ENCODE measurements at places on chromosomes 5 and 9.

DNA sequence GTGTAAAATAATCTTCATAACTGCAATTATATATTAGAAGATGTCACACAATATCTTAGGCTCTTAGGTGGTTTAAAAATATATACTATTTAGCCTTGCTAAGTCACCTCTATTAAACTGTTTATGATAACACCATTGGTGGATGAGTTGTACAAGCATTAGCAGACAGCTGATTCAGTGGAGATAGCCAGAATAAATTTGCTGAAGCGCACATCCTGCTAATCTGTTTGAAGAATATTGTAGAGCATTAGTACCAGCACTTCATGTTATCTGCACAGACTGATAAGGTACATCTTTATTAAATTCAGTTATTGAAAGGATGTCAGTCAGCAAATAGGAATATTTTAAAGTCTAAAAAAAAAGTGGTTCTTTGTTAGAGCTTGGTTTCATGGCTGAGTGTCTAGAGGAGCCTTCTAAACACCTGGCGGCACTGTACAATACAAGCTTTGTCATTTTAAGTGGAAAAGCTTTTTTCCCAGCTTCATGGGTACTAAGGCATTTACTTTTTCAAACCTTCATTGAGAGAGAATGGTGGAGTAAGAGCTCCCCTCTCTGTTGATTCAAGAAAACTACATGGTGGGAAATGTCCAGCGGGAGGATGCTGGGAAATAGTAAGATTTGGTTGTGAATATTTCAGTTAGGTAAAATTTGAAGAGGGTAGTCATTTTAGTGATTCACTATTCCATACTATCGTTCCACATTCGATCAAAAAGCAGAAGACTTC is 275.1 kb downstream of the SLF1 start:
- DNase-seq: no peak

- no peak for DNase-seq
Measured at GRCh38 chr5:102747386-102748166, 7.5 kb upstream of the PAM start.

DNA sequence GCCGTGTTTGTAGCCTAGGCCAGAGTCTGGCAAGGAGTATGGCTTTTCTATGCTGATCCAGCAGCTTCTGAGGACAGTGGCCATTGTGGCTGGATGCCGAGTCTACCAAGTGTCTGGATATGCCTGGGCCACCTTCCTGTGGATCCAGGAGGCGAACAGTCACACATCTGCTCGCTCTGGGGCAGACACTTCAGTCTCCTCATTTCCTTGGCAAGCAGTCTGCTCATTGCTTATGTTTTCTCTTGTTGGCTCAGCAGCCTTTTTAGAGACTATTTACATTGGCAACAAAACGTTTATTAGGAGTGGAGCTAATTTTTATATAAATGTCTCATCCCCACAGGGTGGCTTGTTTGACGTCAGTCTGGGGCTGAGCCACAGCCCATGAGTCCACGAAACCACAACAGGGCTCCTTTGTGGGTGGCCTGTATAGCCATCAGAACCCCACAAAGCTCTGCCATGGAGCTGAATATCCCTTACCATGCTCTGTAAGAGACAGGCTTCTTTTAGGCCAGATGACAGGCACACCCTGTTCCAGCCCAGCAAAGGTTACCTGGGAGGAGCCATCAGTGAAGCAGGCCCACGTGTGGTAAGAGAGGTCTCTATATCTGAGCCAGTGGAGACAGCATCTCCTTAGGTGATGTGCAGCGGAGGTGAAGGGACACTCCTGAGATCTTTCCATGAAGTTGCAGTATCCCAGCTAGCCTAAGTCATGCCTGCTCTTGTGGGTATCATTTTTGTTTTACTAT is 221.7 kb downstream of the DIRAS2 start:
- no peak for DNase-seq

GRCh38 chr5:94796586-94796985 is 178.1 kb downstream of the SLF1 start:
- no peak for DNase-seq

- no peak for DNase-seq
Measured at GRCh38 chr9:78491402-78491801, 194.5 kb downstream of the PSAT1 start.

DNA sequence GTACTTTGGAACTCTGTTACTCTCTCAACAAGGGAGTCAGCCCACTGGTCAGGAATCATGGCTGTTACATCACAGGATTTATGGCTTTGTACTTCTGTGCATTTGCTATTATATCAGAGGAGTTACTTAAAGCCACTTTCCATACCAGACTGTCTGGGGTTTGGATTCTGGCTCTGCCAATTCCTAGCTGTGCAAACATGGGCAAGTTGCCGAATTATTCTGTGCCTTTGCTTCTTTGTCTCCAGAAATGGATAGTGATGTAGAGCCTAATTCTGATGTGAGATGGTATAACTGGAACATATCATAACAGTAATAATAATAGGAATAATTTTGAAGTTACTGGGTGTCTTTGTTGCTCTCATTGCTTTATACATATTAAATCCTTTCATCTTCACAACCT is 1047.3 kb upstream of the SEMA6A start:
- no peak for DNase-seq

GRCh38 chr5:135052511-135053145 is 18.6 kb upstream of the PITX1 start:
- DNase-seq: no peak

DNA sequence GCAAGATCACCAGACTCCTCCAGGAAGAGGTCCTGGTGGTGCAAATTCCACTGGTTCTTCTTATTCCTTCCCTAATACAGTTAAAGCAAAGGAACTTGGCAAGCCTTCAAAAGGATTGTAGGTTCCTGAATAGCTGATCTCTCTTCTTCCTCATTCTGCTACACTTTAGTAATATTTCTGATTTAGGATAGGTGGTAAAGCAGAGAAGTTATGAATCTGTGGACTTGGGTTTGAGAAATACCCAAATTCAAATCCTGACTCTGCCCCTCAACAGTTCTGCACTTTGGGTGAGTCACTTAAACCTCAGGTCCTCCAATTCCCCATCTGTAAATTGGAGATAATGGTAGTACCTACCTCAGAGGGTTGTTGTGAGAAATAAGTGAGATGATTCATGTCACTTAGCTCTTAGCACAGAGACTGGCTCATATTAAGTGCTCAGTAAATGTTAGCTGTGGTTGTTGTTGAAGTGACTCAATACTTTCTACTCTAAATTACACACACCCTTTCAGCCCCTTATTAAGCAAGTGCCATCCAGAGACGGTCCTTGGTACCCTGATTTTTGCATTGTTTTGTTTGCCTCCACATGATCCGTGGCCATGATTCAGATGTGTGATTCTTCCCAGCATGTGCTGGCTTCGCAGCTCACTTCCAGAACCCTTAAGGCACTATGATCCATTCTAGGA is 5.2 kb downstream of the SH3RF2 start:
- no peak for DNase-seq

DNA sequence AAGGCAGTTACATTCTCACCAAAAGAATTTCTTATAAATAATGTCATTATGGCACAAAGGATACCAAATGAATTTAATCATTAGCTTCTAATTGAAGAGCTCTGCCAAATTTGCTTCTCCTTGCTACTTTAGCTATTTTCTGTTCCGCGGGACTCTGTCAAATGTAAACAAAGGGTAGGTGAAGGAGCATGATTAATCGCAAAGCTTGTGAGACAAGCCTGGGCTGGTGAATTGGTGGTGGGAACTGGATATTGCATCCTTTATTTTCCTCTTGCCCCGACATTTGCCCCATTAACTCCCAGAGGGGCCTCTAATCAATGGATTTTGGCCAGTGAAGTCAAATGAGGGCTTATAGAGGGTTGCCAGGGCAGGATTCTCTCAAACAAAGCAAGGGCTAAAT is 234.2 kb upstream of the RFX3 start:
- no peak for DNase-seq

GRCh38 chr5:42543774-42544173 is 120.5 kb downstream of the GHR start:
- DNase-seq: no peak

DNA sequence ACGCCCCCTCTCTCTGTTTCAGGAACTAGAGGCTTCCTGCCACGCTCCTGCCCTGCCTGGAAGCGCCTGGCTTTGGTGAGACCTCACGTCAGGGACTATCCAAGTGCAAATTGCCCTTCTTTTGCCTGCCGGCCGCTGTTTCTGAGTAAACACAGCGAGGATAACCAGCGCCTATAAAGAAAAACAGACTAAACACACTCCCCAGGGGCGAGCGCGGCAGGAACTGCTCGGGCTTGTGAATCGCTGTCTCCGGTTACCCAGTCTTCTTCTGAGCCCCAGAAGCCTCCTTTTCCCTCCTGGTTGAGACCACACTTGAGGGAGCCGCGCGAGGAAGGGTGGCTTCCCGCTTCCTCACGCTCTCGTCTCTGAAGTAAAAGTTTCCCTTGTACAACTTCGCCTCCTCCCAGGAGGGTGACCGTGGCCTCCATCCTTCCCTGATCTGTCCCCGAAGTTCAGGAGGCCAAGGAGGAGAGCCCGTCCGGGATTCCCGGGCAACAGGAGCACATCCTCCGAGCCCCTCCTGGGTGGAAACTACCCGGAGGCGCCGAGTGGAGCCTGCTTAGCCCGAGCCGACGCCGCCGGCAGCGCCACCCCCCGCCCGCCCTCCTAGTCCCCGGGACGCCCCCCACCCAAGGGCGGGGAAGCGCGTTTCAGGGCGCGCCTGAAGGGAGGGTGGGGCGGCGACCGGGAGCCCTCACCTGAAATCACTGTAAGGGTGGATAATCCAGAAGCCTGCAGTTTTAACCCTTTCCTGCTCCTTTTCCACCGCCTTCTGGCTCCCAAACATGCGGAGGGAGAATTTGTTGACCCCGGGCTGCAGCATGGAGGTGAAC is 993 bp downstream of the HCN1 start:
- DNase-seq: no peak

DNA sequence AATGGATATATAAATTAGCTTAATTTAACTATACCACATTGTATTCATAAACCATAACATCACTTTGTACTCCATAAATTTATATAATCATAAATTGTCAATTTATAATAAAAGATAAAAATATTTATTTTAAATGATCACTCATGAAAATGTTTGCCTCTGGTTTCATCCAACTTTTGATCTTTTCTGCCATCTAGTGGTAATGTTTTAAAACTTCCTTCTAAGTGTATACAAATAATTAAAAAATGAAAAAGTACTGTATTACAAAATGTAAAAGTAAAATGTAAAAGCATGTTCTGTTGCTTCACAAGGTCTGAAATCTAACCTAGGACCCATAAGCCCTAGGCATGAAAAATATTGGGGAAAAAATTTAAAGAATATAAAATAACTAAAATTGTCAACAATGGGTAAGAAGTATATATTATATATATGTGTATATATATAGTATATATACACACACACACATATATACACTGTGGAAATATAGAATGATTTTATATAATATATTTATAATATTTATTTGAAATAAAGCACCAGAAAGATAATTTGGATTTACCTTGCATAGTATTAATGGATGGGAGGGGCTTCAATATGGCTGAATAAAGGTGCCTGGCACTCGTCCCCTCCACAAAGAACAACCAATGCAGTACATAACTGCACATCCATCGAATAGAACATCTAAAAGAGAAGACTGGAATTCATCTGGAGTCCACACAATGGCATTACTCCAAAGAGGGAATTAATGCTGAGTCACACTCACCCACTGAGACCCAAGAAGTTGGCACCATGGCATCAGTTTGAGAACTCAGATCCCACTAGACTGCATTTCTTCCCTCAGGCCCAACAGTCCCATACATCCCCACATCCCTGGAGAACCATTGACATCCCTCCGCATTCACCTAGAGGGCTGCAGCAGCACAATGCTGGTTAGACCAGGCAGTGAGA is 32.5 kb downstream of the ANXA1 start:
- no peak for DNase-seq

- no peak for DNase-seq
Measured at GRCh38 chr9:114430457-114430856, 42.7 kb upstream of the AKNA start.
